ENCODE measurements at places on chromosomes 11 and 22.

DNA sequence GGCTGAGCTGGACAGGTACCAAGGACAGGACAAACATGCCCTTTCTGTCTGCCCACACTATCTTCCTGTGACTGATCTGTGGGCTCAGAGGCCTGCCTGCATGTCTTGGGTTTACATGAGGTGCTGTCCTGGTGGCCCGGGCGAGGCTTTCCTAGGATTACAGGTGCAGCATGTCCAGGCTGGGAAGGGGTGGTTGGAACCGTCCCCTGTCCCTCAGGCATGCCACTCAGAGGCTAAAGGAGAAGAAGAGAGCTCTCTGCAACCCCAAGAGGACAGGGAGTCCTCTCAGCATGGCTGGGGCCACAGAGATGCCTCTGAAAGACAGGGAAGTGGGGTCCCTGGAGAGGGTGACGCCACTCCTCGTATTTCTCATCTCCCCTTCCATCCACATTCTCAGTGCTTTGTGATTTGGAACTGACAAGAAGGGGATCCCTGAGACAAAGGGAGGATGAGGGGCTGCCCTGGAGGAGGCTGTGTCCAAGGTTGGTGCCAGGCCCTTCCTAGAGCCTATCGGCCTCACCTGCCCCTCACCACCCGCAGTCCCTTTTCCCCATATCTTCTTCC, 64.6 kb upstream of the LMO1 start:
- DNase-seq: no peak

DNA sequence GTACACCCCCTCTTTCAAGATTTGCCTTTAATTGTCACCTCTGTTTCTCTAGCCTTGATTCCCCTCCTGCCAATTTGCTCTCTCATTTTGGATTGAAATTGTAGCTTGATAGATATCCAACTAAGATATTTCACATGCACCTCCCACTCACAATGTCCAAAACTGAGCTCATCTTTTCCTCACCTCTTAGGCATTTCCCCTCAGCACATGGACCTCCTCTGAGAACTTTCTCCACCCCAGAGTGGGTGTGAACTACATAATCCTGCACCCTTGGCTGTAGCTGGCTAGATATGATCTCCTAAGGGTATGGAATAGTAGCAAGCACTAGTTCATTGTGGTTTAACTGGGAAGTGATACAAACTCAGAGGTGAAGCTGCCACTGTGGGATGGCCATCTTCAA, 91.5 kb upstream of the SESN3 start:
- DNase-seq: no peak

- no peak for DNase-seq
These were observed 642 bp upstream of the C11orf58 start for GRCh38 chr11:16737818-16738192.

GRCh38 chr11:121067962-121068647, 32.9 kb upstream of the TECTA start:
- DNase-seq: no peak

- no peak for DNase-seq
These were observed 132.8 kb upstream of the PITPNB start for GRCh38 chr22:28051787-28052356.

GRCh38 chr22:46791201-46791731, 28.8 kb downstream of the TBC1D22A start:
- DNase-seq: peak; percentile 37

DNA sequence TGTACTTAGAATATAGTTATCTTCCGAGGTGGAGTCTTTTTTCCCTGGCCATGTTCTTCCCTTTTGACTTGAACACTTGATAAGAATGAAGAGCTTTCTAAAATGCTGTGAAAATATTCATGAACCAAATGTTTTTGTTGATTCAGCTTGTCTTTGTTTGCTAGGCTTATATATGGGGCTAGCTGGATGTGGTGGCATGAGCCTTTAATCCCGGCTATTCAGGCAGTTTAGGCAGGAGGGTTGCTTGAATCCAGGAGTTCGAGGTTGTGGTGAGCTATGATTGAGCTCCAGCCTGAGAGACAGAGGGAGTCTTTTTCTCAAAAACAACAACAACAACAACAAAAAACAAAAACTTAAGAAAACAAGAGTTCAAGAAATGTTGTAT, 23.1 kb downstream of the CBL start:
- no peak for DNase-seq

Measured in memory B cell (primary cell).